ENCODE measurements at places on chromosomes 16 and 17.

DNA sequence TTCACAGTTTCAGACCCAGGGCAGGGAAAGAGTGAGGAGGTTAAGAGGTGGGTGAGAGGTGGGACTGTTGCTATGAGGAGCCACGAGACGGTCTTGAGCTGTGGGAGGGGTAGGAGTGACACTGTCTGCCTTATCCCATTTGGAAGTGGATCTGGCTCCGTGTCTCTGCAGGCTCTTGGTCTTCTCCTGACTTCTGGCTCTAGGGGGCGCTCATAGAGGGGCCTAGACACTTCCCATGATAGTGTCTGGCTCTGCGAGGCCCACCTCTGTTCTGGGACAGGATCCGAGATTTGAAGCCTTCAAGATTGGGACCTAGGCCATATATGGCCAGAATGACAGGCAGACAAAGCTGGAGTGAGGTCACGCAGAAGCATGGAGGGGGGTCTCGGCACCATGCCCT is 204.5 kb downstream of the GSG1L start:
- DNase-seq, result no peak

DNA sequence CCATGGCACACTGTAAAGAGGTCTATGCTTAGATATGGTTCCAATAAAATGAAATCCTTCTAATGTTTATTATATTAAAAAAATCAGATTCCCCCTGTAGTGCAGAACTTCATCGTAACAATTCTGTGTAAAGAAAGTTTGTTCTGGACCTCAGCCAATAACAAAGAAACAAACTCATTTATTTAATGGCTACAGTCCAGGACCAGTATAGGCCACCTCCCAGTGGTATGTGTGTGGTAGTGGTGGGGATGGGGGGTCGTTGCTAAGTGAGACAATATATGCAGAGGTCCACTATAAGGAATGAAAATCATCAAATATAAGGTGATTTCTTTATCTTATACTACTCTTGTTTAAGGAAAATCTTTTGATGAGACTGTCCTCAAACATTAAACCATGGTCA is 136.4 kb downstream of the CDK5R1 start:
- no peak for DNase-seq

DNA sequence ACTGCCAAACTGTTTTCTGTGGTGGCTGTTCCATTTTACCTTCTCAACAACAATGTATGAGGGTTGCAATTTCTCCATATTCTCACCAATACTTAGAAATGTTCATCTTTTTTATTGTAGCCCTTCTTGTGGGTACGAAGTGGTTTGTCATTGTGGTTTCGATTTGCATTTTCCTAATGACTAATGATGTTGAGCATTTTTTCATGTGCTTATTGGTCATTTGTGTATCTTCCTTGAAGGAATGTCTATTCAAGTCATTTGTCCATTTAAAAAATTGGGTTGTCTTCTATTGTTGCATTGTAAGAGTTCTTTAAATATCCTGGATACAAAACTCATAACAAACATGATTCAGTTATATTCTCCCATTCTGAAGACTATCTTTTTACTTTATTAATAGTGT is 47.5 kb upstream of the CCL2 start:
- no peak for DNase-seq

- DNase-seq, result no peak
Observed at GRCh38 chr16:76574651-76575050, 297.4 kb downstream of the CNTNAP4 start.

- no peak for DNase-seq
Observed at GRCh38 chr16:81207076-81207475, 31.4 kb upstream of the BCO1 start.

DNA sequence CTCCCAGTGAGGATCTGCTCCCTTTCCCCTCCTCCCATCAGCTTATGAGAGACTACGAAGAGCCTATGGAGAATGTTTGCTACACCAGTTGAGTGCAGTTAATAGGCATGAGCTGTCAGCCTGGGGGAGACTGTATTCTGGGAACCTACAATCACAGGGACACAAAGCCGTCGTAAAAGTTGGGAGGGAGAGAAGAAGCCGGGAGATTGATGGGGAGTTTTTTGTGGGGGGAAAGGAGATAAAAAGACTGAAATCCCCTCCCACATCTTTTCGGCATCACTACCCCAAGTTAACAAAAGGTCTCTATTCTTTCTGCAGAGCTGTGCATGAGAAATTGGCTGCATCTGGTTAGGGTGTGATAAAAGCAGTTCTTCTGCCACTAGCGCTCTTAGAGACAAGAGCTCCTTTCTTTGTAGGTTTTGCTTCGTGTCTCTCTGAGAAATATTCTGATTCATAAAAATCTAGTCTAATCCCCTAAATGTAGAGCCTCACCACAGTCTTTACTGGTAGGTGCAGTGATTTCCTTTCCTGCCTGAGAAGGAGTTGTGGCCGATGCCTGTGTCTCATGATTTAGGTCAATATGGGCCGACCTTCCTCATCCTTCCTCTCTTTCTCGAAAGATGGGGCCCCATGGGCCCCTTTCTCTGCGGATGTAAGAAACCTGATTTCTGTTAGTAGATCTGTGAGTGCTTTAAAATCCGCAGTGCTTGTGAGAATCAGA is 77.4 kb downstream of the BPTF start:
- no peak for DNase-seq

All from hematopoietic multipotent progenitor cell treated with erythropoietin and hydrocortisone succinate and interleukin-3 and kit ligand, for 15 days (in vitro differentiated cells).